Stimulated activated CD4-positive, alpha-beta T cell treated with anti-CD3 and anti-CD28 coated beads, Interleukin-1b, Interleukin-23, amount 100 ng/mL, for 1 hour (primary cell): ENCODE measurements at places on chromosomes 1 and 21.

DNA sequence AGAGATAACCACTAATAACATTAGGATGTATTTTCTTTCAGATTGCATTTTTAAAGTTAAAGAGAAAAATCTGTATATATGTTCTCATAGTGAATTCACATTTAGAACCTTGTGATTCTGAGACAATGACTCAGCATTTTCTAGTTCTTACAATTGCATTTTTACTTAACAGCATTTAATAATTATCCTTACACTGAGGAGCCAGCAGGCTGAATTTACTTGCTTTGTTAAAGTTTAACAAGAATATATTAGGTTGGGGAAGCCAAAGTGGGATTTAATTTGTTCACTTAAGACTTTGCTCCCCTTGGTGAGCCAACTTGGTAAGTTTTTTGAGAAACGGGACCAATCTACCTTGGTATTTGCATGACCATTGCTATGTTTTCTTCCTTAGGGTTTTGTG, 4.5 kb downstream of the PATJ start:
- no peak for DNase-seq

DNA sequence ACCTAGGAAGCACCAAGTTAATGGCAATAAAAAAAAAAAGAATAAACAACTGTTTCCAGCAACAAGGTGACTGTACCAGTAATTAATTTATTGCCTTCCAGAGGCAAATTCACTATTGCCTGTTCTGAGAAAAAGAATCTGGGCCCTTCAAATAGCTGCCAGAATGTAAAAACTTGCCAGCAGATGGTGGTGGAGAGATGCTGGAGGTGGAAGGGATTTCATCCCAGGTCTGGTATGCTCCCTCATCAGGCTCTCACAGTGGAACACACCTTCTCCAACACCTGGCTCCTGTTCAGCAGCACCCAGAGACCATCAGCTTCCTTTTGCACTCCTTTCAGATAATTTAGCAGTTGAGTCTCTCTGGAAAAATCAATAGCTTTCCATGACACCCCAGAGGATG, 792.9 kb upstream of the ADAMTS5 start:
- no peak for DNase-seq

GRCh38 chr1:242525360-242525722, 844 bp upstream of the PLD5 start:
- DNase-seq = no peak

DNA sequence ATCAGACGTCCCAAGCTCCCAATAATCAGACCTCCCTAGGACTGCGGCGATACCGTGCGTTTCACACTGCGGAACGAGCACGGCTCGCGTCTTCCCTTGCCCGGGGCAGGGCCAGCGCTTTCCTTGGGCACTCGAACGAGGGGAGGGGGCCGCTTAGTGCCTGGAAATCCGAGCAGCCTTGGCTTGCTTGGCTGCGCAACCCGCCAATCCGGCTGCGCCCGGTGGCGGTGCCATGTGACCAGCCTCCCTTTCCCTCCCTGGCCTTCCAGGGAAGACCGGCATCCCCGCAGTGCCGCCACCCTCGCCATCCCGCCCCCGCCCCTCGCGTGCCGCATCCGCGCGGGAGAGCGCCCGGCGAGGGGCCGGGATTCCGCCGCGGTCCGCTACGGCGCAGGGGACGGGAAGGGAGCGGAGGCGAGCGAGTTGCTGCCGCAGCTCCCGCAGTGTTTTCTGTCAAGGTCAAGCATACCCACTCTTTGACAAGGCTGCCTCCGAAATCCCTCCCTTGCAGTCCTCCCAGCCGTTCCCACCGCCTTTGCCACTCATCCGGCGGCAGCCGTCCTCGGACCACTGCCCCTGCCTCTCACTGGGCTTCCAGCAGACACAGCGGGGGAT, 8.3 kb upstream of the RNF19B start:
- DNase-seq = no peak

DNA sequence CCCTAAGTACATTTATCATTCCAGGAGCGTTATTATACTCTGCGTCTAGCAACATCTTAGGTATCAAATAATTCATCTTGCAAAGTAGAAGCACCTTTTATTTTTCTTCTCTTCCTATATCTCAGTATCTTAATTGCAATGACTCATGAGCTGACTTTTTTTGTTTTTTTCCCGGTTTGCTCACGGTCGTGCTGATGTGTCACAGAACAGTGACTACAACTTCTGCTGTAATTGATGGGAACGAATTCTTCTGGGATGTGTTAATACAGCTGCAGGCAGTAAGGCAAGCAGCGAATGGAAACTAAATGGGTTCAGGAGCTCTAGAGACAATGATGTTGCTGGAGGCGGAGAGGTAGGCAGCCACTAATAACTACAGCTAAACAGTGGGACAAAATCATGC, 89.8 kb upstream of the TMPRSS15 start:
- DNase-seq = no peak

GRCh38 chr1:228073857-228074545, 8.5 kb upstream of the ARF1 start:
- DNase-seq = no peak

- DNase-seq = no peak
Measured at GRCh38 chr1:212283741-212284140, 1.5 kb upstream of the PPP2R5A start.

GRCh38 chr1:184424157-184424556, 37.3 kb downstream of the C1orf21 start:
- no peak for DNase-seq

DNA sequence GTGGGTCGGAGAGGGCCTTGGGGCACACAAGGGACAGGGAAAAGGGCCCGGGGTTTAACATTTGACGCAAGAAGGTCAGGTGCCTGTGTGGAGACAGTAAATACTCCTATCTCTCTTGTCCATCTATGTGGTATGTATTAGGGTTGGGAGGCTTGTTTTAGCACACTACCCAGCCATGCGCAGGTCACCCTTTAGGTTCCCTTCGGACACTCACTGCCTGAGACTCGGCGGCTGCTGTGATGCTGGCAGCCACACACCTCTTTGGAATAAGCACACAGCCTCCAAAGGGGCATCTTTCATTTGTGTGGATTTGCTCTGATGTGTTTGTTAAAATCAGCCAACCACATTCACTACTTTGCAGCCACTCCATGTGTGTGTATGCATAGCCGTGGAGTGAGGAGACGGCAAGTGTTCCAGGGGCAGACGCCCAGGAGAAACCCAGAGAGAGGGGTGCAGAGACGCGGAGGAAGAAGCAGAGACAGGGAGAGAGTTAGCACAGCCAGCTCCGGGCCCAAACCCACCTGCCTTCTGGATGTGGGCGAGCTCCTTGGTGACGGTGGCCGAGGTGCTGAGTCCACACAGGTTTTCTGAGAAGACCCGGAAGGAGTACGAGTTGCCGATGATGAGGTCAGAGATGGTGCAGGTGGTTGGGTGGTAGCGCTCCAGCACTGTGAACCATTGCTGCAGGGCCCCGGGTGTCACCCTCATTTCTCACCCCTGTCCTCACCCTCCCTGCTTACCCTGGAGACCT, 5.7 kb downstream of the MYBPH start:
- DNase-seq = no peak

GRCh38 chr1:166933140-166933539, 42.2 kb downstream of the ILDR2 start:
- no peak for DNase-seq

GRCh38 chr1:43381612-43382011, 8.0 kb downstream of the MED8 start:
- no peak for DNase-seq

DNA sequence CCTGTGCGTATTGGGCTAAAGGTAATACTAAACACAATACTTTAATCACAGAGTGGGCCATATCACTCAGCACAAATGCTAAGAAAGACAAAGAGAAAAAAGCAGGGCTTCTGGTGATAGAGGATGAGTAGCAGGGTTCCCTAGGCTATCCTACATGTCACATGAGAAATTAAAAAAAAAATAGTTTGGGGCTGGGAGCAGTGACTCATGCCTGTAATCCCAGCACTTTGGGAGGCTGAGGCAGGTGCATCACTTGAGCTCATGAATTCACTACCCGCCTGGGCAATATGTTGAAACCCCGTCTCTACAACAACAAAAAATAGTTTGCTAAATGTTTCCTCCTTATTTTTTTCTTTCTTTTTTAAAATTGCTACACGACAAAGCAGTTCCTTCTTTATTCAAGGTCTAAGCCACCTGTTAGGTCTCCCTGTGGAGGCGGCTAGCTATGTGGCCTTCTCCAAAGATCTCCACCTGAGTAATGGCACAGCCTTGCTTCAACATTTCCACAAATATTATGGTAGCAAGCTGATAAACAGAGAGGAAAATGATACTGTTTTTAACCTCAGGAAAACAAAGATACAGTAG, 1.5 kb downstream of the ENSA start:
- no peak for DNase-seq

- peak; percentile 56 for DNase-seq
Measured at GRCh38 chr1:39609618-39610331, 29.7 kb downstream of the HEYL start.

- DNase-seq = peak; percentile 44
Measured at GRCh38 chr1:198699167-198700015, 60.6 kb downstream of the PTPRC start.

DNA sequence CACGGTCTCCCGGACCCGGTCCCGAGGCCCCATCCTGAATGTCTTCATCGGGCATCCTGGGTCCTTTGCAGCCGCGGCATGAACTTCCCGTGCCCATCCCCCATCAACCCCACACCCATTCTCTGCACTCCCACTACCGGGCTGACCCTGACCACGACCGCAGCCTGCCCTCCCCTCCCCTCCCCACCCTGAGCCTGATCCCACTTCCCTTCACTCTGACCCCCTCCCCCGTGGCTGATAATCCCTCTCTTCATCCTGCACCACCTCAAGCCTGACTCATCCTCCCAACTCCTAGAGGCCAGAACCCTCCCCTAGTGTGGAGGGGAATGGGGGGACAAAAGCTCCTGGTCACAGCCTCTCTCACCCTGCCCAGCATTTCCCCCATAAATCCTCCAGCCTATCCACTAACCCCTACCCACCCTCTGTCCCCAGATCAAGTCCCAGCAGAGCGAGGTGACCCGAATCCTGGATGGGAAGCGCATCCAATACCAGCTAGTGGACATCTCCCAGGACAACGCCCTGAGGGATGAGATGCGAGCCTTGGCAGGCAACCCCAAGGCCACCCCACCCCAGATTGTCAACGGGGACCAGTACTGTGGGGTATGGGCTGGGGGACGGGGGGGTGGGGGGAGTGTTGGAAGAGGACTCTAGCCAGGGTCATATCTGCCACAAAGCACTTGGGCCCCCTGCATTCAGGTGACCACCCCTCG, 602 bp downstream of the SH3BGRL3 start:
- no peak for DNase-seq

GRCh38 chr1:32045772-32046171, 27.0 kb upstream of the TMEM39B start:
- no peak for DNase-seq

- no peak for DNase-seq
Measured at GRCh38 chr1:44664730-44665370, 9.4 kb downstream of the TMEM53 start.

GRCh38 chr21:37082375-37082774, 9.3 kb downstream of the TTC3 start:
- DNase-seq = no peak

- no peak for DNase-seq
Measured at GRCh38 chr1:25168193-25169071, 63.9 kb downstream of the SYF2 start.
